ENCODE measurements at places on chromosomes 4 and X. TPM values are rescaled to one million over a fixed set of nuclear protein-coding genes. Genes with fewer than 3 reads are reported as not detected.

GRCh38 chrX:150536455-150537116 is 31.8 kb upstream of the MTM1 start:
- DNase-seq, result no peak

- no peak for DNase-seq
These were observed 22.9 kb upstream of the STPG2 start for GRCh38 chr4:98166025-98166730.

GRCh38 chr4:8067274-8067936 is 91.2 kb downstream of the ABLIM2 start:
- no peak for DNase-seq

The FABP2 gene
- 0.47 TPM for total RNA-seq

The FRG2 gene
- not detected for total RNA-seq

GRCh38 chr4:136935871-136936270 is 596.4 kb downstream of the PCDH18 start:
- no peak for DNase-seq

The AKAP4 gene
- not detected for total RNA-seq

DNA sequence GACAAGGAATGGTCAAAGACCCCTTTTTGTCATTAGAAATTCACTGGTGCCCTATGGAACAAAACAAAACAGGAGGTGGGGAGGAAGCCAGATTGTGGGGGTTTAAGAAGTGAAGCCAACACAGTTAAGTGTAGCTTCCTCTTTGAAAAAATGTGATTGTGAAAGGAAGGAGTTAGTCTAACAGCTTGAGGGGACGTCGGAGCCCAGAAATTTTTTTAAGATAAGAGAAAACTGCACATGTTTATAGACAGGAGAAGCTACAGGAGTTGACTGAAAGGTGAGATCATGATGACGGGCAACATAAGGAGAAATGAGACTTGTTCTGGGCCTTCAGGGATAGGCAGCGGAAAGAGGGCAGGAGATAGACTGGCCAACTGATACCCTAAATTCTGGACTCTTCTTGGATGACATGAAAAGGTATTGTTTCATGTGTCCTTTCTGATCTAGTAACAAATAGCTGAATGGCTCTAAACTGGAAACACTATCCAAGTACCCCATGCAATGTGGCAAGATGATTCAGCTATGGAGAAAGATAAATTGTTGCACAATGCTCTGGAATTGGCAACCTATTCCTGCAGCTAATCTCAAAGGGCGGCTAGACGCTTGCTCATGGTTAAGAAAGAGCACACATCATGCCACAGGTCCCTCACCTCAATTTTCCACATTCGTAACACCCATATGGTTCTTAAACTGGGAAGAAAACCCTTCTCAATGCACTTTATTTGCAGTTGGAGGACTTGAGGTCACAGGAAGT is 3.7 kb upstream of the HDAC8 start:
- no peak for DNase-seq

DNA sequence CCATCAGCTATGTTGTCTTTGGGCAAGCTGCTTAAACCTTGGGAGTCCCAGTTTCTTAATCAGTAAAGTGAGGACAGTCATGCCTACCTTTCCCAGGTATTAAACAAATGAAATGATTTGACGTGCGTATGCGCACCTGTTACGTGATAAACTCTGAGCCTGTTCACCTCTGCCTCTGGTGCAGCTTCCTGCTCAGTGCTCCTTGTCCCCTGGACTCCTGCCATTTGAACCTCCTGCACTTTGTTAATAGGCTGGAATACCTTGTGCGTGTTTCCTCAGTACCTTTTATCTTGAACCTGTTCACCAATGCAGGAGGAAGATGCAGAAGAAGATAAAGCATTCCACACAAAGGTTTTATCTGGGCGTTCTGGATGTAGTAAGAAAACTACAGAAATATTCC is 211.9 kb downstream of the CEP135 start:
- no peak for DNase-seq

GRCh38 chrX:97168646-97169045 is 284.9 kb downstream of the RPA4 start:
- no peak for DNase-seq

The TNMD gene
- total RNA-seq, result not detected

- DNase-seq, result no peak
These were observed 33.5 kb upstream of the AMOT start for GRCh38 chrX:112874175-112874574.

- no peak for DNase-seq
These were observed 2666.5 kb downstream of the ARAP2 start for GRCh38 chr4:33577791-33578190.

The RIPPLY1 gene
- not detected for total RNA-seq

DNA sequence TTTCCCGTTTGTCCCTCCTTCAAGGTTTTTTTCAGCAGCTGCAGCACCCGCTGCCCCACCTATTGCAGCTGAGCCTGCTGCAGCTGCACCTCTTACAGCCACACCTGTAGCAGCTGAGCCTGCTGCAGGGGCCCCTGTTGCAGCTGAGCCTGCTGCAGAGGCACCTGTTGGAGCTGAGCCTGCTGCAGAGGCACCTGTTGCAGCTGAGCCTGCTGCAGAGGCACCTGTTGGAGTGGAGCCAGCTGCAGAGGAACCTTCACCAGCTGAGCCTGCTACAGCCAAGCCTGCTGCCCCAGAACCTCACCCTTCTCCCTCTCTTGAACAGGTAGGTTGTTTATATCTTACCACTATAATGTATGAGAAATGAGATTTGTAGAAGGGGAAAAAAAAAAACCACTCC is 4.5 kb downstream of the PRR27 start:
- DNase-seq, result no peak

GRCh38 chr4:155688860-155689259 is 22.2 kb downstream of the GUCY1A1 start:
- DNase-seq, result no peak

DNA sequence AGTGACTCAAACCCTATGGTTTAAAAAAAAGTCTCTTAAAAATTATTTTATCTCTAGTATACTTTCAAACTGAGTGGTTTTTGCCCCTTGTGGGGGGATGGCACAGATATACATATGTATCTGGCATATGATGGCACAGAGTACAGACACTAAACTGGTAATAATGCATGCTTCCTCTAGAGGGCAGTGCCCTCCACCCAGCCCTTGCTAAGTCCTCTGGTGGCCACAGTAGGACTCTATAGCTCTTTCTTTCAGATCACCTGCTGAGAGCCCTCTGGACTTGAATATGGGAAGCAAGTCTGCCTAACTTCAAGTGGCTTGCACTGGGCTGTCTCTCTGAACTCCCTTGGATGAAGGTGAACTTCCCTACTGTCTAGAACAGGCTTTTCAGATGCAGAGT is 66.3 kb downstream of the TSPAN7 start:
- no peak for DNase-seq

DNA sequence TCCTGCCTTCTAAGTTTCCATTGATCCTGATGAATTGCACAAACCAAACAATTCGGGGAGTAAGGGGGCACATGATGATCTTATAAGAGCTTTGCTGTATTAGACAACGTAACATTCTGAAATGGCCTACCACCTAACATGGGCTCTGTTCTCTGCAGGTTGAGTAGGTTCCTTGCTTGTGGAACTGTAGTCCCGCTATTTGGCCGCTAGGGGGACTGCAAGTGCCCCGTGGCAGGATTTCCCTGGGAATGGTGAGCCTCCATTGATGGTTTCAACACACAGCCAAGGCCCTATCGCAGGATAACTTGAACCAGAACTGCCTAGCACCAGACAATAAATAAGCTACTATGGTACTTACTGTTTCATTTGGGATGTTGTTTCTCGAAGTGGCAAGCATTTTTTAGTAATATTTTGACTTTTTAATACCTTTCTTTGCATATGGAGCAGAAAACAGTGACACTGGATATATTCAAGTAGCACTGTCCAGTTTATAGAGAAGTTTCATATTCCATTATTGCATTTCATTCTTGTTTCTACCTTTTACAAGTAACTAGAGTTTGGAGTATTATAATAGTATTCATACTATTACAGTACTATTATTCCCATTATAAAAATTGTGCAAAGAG is 11.9 kb downstream of the AR start:
- no peak for DNase-seq

- no peak for DNase-seq
These were observed 419.1 kb upstream of the KLHL4 start for GRCh38 chrX:87098477-87098876.

- DNase-seq, result peak; percentile 55
These were observed 27.8 kb downstream of the ELF4 start for GRCh38 chrX:130082244-130083106.

DNA sequence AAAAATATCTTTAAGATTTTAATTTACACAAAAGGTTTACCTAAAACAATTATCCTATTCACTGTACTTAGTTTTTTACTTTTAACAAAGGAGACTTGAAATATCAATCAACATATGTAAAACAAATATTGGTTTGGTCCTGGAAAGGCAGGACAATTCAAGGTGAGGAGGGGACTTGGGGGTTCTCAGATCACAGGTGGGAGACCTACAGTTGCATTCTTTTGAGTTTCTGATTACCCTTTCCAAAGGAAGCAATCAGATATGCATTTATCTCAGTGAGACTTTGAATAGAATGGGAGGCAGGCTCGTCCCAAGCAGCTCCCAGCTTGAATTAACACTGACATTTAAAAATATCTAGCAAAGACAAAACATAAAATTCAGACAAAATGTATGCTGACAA is 1917.3 kb downstream of the C4orf33 start:
- no peak for DNase-seq

GRCh38 chr4:175033162-175033561 is 115.0 kb downstream of the ADAM29 start:
- DNase-seq, result no peak

- no peak for DNase-seq
These were observed 19.0 kb downstream of the TMEM47 start for GRCh38 chrX:34638116-34638515.

The PAGE1 gene
- not detected for total RNA-seq

The AMBN gene
- total RNA-seq, result not detected

- no peak for DNase-seq
These were observed 1475.5 kb downstream of the PCDH18 start for GRCh38 chr4:136056748-136057147.

DNA sequence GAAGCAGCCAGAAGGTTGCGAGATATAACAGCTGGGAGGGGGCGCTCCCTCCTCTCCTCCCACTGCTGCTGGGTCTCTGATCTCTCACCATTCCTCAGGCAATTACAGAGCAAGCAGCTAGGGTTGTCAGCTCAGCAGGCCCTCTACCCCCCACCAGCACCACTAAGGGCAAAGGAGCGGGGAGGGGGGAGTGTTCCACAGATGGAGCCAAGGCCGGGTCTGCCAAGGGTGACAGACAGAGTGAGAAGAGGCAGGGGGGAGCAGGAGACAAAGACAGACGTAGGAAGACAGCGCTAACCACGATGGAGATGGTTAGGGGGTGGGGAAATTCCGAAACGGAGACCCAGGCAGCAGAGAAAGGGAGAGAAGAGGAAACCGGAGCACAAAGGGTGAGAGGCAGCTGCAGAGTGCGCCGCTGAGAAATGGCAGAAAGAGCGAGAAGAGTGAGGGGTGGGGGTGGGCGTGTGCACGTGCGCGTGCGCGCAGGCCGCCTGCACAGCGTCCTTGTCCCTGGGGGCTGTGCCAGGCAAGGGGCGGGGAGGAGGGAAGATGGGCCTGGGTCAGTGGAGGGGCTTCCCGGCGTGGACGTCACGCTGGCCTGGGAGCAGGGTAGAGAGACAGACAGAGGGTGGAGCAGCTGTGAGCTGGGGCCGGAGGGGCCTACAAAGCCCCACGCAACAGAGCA is 6.9 kb downstream of the L1CAM start:
- DNase-seq, result no peak

DNA sequence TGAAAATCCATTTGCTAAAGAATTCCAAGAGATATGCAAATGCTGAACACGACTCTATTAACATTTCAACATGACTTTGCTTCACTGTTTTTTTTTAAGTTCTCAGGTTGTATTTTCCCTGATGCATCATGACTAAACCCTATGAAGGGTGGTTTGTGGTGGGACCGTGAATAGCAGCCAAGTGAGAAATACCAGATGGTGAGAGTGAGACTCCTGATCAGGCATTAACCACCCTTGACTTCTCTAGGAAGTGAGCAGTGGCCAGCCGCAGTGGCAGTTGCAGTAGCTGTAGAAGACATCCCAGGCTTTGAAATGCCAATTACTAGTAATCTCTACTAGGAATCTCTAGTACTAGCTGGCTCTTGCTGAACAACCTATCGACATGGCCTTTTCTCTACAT is 383.4 kb downstream of the FAM133A start:
- DNase-seq, result no peak

- DNase-seq, result no peak
These were observed 48.4 kb upstream of the KIT start for GRCh38 chr4:54609310-54609709.

DNA sequence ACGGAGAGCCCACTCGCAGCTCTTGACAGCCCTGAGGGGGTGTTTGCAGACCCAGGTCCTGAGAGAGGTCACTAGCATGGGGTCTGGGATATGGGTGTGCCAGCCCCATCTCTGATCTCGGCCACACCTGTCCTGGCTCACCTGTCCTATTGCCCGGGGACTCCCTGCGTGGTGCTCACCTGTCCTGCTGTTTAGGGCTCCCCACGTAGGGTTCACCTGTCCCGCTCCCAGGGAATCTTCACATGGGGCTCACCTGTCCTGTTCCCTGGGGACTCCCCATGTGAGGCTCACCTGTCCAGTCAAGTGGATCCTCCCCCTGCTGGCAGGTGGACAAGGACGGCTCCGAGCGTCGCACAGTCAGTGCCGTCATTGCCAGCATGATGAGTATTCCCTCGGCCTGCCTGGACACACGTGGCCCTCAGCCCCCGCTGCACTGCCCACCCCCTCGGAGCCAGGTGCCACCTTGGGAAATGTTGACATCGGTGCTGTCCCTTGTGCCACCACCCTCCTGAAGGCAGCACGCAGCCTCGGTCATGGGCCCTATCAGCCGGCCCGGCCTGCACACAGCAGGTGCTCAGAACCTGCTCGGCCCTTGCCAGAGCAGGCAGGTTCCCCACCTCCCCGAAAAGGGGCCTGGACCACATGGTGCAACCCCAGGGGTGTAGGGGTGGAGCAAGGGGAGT is 6.3 kb downstream of the SLC49A3 start:
- no peak for DNase-seq

GRCh38 chr4:113056318-113056717 is 6.9 kb downstream of the ANK2 start:
- no peak for DNase-seq

GRCh38 chr4:75189711-75190335 is 256.9 kb downstream of the PARM1 start:
- no peak for DNase-seq

DNA sequence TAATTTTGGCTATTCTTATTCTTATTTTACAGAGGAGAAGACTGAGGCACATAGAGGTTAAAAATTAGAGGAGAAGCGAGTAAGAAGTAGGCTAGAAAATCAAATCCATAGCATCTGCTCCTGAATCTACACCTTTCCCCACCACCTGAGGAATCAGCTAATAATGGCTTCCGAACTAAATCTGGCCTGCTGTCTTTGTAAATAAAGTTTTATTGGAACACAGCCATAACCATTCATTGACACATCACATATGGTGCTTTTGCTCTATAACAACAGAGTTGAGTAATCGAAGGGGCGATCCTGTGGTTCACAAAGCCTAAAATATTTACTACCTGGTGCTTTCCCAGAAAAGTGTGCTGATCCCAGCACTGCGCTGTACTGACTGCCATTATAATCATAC is 38.2 kb downstream of the F11 start:
- DNase-seq, result no peak

The SPANXA2 gene
- total RNA-seq, result not detected

The FHDC1 gene
- 0.39 TPM for total RNA-seq

The MAGEA9B gene
- not detected for total RNA-seq

- DNase-seq, result no peak
These were observed 69.6 kb upstream of the C4orf50 start for GRCh38 chr4:6087669-6088341.

GRCh38 chr4:137067735-137068134 is 464.6 kb downstream of the PCDH18 start:
- no peak for DNase-seq

The RGN gene
- total RNA-seq, result not detected

The REELD1 gene
- 1.8 TPM for total RNA-seq

The MORC4 gene
- 10.6 TPM for total RNA-seq

The ADH7 gene
- not detected for total RNA-seq
